ENCODE measurements at places on chromosomes 5 and 9. TPM values are rescaled to one million over a fixed set of nuclear protein-coding genes. Genes with fewer than 3 reads are reported as not detected.

GRCh38 chr5:14829396-14829795 is 42.2 kb downstream of the ANKH start:
- DNase-seq: no peak

DNA sequence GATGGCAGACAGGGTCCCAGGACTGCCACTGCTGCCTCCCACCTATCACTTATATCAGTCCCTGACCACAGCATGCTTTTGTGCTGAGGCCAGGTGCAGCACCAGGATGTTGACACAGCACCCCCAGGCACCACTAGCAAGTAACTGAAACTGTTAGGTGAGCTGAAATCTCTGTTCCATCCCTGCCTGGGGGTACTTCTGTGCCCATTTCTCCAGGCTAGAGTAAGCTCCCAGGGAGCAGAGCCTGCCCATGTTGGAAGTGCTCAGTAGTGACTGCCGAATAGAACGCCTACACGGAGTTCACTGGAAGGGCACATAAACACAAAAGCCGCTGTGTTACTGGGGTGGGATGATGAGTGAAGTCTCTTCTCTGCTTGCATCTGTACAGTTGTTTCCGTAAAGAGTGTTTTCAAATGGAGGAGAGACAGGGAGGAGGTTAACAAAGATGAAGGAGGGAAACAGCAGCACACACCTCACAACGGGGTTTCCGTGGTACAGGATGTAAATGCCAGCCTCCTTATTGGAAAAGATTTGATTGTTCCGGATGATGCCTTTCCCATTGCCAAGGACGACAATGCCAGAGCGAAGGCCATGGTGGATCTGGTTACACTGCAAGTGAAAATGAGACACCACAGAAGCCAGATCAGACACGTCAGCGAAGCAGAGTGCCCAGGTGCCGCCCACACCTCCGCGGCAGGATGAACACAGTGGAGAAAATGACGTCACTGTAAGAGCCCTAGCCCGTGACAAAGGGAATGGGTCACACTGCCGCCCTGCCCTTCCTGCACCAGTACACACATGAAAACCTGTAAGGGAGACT is 43.1 kb downstream of the POLR1E start:
- DNase-seq: no peak

The NME5 gene
- 2.0 TPM for total RNA-seq

- DNase-seq: no peak
Observed at GRCh38 chr9:94870465-94870792, 143.9 kb downstream of the AOPEP start.

The C5orf52 gene
- not detected for total RNA-seq

- DNase-seq: no peak
Observed at GRCh38 chr5:75260708-75261107, 24.0 kb upstream of the ANKRD31 start.

DNA sequence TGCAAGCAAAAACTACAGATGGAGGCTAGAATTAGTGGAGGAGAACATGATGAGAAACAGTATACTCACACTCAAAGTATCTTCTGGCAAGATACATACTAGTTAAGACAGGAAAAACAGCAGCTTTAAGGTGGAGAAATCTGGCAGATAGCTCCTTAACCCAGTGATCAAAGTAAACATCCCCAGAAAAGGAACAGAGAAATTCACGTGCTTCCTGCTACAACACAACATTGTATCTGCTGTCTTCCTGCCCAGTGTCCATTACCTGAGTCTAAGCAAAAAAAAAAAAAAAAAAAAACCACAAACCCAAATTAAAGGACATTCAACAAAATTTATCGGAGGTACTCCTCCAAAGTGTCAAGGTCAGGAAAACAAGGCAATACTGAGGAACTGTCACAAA is 38.4 kb downstream of the ROR2 start:
- DNase-seq: no peak

The FOCAD gene
- total RNA-seq: 38.3 TPM

- no peak for DNase-seq
Observed at GRCh38 chr5:38793099-38793498, 52.7 kb upstream of the OSMR start.

The CD72 gene
- total RNA-seq: 0.59 TPM

The SLC34A1 gene
- not detected for total RNA-seq

The PCDHB11 gene
- 1.9 TPM for total RNA-seq

The KLF4 gene
- total RNA-seq: 19.8 TPM

The TAL2 gene
- not detected for total RNA-seq

- DNase-seq: no peak
Observed at GRCh38 chr9:69009708-69010107, 4.2 kb downstream of the PRKACG start.

The SV2C gene
- total RNA-seq: 0.67 TPM

The DMRT3 gene
- total RNA-seq: 0.16 TPM
